ENCODE measurements at places on chromosomes 7 and 10. TPM values are rescaled to one million over a fixed set of nuclear protein-coding genes. Genes with fewer than 3 reads are reported as not detected.

The TRDMT1 gene
- total RNA-seq: 3.6 TPM

The RNF148 gene
- not detected for total RNA-seq

The GARIN1A gene
- 0.45 TPM for total RNA-seq

The CFTR gene
- total RNA-seq: 0.06 TPM

The GRM3 gene
- not detected for total RNA-seq

All from A549 treated with CORT108297 at 1 μM for 4 hours (cell line).